ENCODE measurements at places on chromosomes 7 and 10.

DNA sequence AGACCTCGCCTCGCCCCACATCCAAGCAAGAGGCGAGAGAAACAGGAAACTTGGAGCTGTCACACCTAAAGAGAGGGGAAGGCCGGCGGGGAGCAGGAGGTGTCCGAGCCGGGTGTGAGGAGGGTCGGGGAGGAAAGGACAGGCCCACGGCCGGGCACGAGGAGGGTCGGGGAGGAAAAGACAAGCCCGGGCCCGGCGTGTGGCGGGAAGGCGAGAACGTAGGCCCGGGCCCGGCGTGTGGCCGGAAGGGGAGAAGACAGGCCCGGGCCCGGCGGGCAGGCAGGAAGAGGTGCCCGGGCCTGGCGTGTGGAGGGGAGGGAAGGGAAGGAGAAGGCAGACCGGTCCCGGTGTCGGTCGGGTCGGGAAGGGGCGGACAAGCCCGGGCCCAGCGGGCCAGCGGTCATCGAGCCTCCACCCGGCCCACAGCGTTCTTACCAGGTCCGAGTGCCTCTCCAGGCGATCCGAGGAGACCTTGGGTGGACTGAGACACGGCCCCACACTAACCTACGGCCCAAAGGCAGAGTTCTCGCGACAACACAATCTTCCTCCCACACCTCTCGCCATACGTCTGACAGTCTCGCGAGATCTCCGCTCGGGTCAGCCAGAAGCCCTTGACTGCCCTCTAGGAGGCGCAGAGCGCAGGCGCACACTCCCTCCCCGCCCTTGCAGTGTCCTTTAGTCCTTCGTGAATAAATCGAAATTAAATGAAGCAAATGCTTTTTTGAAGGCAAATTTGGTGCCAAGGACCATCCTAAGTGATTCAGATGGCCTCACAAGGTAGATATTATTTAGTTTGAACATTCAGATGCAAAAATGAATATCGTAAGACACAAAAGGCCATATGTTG is at the start of gene NCOA4:
Gene NCOA4 (minus strand): TSS at position 533 of the 847 bp plus-strand sequence. CDS start 13,943 bp downstream, outside the sequence.
- peak; percentile 93 for DNase-seq

DNA sequence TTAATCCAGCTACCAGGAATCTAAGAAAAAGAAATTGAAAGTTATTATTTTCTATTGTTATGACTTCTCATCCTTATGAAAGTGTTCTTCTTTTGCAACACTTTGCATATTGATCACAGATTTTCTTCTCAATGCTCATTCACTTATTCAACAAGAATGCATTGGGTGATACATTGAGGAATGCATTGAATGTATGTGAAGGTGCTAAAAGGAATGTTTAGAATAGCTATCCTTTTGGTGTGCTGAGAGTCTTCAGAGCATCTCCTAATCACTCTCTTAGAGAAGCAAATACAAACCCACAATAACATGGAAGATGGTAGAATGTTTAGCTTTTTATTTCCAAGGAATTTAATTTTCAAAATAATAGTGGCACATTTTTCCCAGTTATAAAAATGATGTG is 122.1 kb upstream of the KMT2E start:
- no peak for DNase-seq

DNA sequence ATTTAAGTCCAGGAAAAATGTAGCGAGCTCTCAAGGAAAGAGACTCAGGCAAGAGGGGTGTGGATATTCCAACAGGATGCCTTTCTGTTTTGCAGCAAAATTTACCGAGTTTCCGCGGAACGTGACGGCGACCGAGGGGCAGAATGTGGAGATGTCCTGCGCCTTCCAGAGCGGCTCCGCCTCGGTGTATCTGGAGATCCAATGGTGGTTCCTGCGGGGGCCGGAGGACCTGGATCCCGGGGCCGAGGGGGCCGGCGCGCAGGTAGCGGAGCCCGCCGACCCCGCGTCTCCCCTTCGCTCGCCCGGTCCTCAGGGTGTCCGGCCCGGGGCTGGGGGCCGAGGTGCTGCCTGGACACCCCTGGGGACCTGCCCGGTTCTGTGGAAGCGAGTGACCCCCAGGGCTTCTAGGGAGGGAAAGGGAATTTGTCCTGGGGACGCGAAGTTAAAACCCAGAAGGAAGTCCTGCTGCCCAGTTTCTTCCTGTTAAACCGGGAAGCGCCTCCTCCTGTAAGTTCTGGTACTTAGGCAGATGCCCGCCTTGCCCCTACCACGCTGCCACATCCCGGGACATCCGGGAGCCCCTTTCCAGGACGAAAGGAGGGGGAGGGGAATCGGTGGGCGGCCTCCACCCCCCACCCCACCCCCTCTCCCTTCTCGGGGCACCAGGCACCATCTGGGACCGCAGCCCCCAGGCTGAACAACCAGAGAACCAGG is 2.5 kb downstream of the VSTM2A start:
- DNase-seq: peak; percentile 51

- no peak for DNase-seq
Measured at GRCh38 chr10:5419466-5420094, 7.2 kb downstream of the NET1 start.

DNA sequence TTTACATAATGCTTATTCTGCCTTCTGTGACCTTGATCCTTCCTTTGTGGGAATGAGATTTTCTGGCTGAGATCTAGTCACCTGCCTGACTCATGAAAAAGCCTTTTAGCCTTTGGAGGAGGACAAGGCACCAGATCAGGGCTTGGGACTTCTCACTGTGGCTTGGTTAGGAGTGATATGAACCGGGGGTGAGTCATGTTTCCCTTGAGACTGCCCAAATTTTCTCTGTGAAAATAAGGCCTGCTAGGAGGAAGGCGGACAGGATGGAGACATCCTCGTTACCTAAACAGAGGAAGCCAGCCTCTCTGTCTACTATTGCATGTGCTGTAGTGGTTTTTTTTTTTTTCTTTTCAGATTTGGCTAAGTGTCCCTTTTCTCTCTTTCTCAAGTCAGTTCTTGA is 57.8 kb downstream of the EVX1 start:
- DNase-seq: peak; percentile 22

DNA sequence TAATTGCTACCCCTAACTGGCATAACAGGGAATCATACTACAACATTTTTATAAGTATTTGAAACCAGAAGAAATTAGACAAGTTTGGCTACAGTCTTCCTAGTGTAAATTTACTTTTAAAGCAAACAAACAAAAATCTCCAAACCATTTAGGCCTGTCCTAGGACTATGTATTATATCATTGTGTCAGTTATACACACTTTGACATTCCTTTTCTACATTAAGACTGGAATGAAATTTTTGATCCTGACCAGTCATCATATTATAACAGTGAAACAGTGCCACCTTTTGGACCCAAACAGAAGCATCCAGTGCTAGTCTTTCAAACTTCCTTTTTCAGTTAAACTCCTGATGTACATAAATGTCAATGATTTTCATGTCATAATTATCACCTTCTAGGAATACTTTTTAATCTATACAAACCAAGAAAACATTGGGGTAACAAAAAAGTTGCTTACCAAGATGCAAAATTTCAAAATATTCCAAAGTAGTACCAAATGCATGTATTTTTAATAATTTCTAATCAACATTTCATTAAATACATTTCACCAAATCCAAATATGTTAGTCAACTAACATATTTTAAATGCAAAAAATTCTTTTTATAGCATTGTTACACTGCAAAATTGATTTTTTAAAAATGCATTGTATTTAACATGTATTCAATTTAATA is 75.7 kb downstream of the IMMP2L start:
- peak; percentile 83 for DNase-seq

DNA sequence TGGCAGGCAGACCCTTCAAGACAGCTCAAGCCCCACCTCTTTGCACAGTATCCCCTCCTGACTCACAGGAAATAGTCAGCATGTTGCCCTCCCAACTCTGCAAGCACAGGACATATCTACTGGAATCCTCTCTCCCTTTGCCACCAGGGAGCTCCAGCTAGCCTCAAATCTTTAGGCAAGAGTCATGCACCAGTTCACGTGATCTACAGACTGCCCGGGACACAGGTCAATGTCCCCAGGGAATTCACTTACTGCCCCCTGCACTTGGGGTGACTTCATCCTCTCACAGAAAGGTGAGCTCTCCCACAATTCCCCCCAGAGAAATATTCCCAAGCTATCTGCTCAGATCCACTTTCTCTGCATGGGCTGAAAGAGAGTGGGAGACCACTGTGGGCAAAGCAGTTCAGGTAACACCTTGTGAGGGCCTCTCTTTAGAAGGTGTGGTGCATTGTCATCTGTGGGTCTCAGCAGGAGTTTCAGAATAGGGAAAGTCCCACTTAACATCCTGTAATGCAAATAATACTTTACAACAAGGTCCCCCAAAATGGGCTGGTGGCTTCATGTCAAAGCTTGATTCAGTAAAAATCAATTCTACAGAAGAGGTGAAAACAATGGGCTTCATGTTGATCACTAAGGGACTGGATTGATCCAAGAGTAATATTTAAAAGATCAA is 129.9 kb downstream of the NOC3L start:
- DNase-seq: no peak

DNA sequence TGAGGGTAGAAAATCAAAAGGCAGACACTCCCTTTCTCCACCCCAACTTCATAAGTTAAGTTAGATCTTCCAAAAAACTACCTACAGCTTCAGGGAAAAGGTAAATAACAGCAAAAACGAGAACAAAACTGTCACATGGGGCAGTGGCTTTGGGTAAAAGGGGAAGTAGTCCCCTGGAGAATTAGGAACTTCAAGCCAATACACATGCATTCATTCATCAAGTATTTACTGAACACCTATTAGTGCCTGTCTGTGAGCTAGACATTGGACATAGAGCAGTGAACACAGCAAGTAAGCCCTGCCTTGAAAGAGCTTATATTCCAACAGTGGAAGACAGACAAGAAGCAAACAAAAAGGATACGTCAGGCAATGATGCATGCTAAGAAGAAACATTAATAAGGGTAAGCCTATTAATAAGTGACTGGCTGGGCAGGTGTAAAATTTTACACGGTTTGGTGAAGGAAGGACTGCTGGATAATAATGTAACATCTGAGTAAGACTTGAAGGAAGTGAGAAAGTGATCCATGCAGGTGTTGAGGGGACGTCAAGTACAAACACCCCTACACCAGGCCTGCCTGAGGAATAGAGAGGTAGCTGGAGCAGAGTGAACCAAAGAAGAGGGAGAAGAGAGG is 69.6 kb upstream of the RAPGEF5 start:
- DNase-seq: no peak

- DNase-seq: no peak
Measured at GRCh38 chr10:96450529-96451207, 63.1 kb downstream of the TLL2 start.

GRCh38 chr10:50577681-50578350 is 45.9 kb downstream of the SGMS1 start:
- DNase-seq: no peak

Measured in NCI-H69 (cell line).